ENCODE measurements at places on chromosomes 4 and X.

GRCh38 chr4:160159457-160159856, 1056.6 kb downstream of the RAPGEF2 start:
- DNase-seq, result no peak

- DNase-seq, result no peak
Measured at GRCh38 chr4:89836897-89837384, at the start of gene SNCA. SNCA (minus strand) TSS chr4:89837161; CDS start chr4:89835667, 1,494 bp downstream.

DNA sequence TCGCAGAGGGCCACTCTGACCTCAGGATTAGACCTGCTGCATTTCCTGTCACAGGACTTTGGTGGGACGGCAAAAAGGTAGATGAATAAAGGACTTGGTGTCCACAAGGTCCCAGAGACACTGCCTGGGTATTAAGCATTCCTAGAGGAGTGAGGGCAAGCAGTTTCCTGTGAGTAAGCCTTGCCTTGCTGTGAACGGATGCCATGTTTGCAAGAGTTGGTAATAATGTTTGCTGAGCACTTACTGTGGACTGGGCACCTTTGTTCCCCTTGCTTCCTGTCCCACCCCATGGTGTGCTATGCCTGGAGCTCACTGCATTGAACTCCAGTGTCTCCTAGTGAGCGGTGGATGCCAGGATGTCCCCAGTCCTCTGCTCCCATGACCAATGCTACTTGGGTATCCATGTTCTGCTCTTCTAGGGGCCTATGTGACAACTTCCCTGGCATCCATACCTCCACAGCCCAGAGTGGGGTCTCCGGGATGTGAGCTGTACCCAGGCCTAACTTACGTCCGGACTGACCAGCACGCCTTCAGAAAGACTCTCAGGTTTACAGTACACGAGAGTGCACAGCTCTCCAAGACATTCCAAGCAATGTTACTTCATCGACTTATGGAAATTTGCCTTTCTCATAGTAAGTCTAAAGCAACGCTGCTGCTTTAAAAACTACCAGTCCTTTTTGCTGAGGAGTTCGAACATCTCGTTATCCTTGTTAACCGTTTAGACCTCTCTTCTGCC, 95.5 kb upstream of the MSX1 start:
- DNase-seq, result no peak

GRCh38 chr4:19314116-19314515, 937.6 kb upstream of the SLIT2 start:
- no peak for DNase-seq

- DNase-seq, result no peak
Measured at GRCh38 chr4:10671799-10672198, 12.8 kb downstream of the CLNK start.

GRCh38 chr4:156956826-156957368, 14.7 kb downstream of the PDGFC start:
- DNase-seq, result no peak

GRCh38 chr4:7557456-7557855, 122.7 kb upstream of the PSAPL1 start:
- no peak for DNase-seq

DNA sequence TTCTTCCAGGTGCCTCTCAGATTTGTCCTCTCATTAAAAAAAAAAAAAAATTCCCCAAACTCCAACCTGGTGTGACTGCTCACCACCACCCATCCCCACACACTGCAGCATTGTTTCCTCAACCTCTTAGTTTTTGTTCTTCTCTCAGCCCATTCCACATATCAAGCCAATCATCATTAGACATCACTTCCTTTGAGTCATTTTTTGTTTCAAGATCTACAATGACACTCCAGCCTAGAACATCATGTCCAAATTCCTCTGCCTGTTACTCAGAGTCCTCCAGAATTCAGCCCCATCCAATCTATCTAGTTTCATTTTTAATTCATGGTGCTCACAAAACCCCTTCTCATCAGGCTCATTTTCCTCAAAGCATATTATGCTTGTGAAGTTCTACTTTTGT, 262.5 kb upstream of the TEX13A start:
- no peak for DNase-seq

DNA sequence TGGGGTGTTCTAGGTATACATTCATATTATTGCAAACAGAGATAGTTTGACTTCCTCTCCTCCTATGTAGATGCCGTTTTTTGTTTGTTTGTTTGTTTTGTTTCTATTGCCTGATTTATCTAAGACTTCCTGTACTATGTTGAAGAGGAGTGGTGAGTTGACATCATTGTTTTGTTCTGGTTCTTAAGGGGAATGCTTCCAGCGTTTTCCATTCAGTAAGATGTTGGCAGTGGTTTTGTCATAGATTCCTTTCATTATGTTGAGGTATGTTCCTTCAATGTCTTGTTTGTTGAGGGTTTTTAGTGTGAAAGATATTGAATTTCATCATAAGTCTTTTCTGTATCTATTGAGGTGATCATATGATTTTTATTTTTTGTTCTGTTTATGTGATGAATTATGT, 401.6 kb upstream of the EPHA5 start:
- DNase-seq, result no peak

- DNase-seq, result no peak
Measured at GRCh38 chr4:101366331-101366730, 19.0 kb upstream of the PPP3CA start.

DNA sequence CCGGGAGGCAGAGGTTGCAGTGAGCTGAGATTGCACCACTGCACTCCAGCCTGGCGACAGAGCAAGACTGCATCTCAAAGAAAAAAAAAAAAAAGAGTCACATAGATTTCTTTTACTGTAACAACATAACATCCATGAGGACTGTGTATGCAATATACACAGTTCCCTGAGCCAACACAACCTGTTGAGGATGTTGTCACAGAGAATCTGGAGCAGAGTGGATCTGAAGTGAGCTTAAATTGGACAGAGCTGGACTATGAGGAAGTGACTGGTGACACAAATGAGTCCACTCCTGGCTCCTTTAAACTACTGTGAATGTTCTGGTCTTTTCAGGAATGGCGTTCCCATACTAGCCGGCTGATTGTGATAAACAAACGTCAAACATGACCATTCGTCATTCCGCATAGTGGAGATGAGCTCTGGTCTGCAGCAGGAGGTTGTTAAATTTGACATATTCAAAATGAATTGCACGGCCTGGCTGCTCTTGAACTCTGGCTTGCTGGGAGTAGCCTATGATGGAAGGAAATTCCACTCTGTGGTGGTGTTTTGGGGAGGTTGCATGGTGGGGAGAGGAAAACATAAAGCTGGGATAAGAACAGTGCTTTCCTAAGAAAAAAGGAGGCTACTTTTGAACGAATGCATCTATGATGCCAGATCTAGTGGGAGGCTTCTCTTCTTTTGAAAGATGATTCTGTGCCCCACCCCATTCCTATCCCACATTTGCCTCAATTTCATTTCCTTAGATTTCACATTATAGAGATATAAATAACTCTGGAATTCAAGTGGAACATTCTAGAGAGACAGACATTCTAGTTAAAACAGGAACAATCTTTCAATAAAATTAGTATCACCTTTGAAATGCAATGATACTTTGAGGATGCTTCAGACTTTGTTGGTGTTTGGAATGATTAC, 149.5 kb downstream of the SHROOM3 start:
- no peak for DNase-seq

GRCh38 chr4:26909369-26909768, 48.7 kb downstream of the STIM2 start:
- no peak for DNase-seq

GRCh38 chrX:129798888-129799287, 19.1 kb downstream of the SASH3 start:
- DNase-seq, result no peak

DNA sequence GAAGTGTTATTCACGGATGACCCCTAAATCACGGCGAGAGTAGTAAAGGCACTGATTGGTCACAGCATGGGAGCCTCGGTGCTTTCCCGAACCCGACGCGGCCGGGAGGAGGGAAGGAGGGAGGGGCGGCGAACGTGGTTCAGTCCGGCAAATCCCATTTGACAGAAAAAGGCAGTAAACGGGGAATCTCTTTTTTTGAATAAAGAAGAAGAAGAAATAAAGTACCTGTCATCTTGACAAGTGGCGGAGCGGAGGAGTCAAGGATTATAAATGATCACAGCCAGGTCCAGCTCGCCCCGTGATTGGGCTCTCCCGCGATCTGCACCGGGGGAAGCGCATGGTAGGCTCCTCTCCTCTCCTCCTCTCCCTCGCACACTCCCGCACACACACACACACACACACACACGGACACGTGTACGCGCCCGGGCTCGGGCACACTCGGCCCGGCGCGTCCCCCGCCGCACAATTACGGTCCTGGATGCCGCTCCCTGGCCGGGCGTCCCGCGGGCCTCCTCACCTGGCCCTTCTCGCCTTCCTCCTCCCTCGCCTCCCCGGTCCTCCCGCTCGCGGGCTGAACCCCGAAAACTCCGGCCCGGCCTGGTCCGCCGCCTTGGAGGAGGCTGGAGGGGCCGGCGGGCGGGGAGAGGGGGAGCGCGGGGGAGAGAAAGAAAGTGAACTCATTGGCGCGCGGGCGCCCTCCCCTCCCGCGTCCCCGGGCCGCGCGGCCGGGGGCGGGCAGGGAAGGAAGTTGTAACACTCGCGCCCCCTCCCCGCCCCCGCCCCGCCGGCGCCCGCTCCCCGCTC, 99.2 kb upstream of the TENM3 start:
- no peak for DNase-seq

DNA sequence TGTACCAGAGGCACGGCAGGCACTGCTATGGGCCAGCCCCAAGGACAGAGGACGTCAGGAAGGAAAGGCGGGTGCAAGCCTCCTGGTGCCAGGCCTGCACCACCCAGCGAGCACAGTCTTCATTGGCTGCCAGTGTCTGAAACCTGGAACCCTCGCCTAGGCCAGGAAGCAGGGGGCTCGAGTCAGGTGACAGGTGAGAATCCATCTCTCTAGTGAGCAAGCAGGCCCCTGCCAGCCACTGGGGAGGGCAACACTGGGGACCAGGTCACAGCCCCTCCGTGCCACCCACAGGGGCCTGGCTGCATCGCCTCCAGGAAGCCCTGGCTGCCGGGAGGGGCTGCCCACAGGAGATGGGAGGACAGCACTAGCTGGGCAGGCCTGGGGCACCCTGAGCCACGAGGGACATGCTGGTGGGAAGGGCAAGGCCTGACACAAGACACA, 6.9 kb upstream of the HAUS3 start:
- DNase-seq, result no peak

- DNase-seq, result no peak
Measured at GRCh38 chrX:78532363-78532762, 126.8 kb downstream of the RTL3 start.

DNA sequence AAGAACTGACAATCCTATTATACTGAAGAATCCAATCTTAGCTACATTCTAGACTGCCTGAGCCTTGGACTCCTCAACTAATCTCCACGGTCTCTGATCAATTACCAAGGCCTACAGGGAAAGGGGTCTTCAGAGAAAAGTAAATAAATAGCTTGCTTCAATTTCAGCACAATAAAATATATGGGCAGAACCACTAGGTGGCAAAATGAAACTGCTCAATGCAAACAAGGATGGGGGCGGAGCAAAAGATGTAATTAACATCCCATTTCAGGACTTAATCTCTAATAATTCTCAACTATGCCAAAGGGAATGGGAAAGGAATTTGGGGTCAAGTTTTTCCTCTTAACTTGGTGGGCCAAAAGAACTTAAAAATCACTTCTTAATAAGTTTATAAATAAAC, 78.4 kb upstream of the MAP3K15 start:
- DNase-seq, result no peak

DNA sequence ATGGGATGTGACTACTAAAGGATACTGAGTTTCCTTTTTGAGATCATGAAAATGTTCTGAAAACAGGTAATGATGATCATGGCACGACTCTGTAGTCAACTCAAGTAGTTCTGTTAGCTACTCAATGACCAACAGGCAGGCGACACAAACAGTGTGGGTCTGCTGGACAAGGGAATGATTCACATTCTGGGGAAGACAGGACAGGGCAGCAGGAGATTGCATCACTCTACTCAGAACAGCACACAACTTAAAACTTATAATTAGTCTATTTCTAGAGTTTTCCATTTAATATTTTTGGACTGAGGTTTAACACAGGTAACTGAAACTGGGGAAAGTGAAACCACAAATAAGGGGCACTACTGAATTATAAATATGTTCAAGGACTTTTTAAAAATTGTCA, 365.2 kb downstream of the PRDM5 start:
- no peak for DNase-seq

DNA sequence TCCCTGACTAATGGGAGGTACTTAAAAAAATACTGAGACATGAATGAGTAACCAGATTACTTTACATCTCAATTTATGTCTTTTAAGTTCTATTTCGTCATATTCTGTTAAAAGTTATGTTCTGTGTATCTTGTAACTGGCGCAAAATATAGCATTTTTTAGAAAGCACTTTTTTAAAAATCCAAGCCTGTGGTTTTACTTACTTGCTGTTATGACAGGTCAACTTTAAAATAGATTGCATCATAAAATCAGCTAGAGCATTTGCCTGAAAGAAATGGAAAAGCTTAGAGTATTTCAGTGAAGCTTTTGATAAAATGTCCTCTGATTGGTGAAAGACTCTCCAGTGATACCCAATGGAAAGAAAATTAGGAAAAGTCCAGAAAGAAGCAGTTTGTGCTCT, 1892.3 kb upstream of the TENM3 start:
- DNase-seq, result no peak

- DNase-seq, result no peak
Measured at GRCh38 chrX:6861456-6861855, 286.1 kb upstream of the STS start.

DNA sequence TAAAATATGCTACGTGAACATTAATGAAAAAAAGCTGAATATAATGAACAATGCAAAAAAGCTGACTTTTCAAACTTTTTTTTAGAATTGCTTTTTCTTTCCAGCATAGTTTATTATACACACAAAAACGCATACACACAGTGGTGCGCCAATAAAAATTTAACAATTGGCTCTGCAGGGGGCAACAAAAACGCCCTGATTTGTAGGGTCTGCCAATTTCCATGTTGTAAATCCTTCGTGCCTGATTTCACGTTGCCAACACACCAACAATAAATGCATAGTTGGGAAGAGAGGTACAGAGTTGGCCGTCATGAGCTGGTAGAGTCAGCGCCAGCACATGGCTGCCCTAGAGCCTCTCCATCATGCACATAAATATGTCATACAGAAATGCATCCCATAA, 333.1 kb downstream of the MAPK10 start:
- DNase-seq, result no peak

- no peak for DNase-seq
Measured at GRCh38 chr4:3762753-3763549, 3.2 kb upstream of the ADRA2C start.

- no peak for DNase-seq
Measured at GRCh38 chrX:133897593-133898163, 87.7 kb downstream of the GPC3 start.
